ENCODE measurements at places on chromosomes 16 and 17.

- DNase-seq: no peak
These were observed 2.6 kb downstream of the HBM start for GRCh38 chr16:168424-168823.

- DNase-seq: no peak
These were observed 81.1 kb downstream of the CACNG1 start for GRCh38 chr17:67125417-67125816.

DNA sequence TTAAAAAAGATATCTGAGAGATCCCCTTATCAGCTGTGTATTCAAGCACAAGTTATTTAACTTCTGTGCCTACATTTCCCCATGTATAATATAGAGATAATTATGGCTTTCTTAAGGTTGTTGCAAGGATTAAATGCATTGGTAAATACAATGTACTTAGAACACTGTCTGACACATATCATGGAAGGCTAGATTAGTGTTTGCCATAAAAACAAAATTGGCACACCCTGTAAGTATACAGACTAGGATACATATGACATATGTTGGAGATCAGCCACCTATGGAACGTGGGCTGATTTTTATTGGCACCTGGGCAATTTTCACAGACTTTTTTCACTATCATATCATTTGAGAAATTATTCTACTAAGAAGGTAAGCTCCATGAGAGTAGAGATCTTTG, 2.2 kb downstream of the PMFBP1 start:
- no peak for DNase-seq

DNA sequence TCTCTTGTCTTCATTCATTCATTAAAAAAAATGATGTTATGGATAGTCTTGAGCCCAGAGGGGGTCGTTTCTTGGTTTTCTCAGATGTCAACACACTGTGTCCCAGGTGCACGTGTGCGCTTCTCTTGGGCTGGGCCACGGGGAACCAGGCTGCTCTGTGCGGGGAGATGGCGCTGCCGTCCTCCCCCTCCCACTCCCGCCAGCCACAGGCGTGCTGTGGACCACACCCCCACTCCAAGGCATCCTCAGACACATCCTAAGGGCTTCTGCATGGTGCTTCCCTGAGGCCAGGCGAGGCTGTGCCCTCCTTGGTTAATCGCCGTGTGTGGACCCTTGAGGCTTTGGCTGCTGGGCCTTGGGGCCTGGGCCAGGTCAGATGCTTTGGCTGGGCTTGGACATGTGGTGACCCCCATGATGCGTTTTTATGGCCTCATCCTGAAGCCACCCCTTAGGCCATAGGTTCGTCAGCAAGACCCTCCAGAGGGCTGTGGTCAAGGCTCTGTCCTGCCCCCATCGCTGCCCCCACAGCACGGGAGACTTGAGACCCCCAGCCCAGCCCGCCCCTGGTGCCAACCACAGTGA, 245.7 kb upstream of the CIBAR2 start:
- no peak for DNase-seq

DNA sequence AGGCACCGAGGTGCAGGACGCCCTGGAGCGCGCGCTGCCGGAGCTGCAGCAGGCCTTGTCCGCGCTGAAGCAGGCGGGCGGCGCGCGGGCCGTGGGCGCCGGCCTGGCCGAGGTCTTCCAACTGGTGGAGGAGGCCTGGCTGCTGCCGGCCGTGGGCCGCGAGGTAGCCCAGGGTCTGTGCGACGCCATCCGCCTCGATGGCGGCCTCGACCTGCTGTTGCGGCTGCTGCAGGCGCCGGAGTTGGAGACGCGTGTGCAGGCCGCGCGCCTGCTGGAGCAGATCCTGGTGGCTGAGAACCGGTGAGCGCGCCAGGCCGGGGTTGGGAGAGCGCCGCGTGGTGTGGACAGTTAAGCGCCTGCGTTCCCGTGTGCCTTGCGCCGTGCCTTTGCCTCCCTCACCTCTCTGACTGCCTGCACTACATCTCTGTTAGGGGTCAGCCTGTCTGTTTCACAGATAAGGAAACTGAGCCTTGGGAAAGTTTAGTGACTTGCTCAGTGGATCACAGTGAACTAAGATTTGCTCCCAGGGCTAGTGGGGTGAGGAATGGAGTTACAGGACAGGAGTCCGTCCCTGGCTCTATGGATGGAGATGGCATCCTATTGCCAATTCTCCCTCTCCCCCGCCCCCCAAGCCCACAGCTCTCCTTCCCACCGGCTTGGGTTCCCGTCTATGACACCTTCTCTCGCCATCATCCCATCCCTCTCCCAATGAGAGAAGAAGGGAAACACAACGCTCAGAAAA, 880 bp downstream of the SARM1 start:
- DNase-seq: no peak

DNA sequence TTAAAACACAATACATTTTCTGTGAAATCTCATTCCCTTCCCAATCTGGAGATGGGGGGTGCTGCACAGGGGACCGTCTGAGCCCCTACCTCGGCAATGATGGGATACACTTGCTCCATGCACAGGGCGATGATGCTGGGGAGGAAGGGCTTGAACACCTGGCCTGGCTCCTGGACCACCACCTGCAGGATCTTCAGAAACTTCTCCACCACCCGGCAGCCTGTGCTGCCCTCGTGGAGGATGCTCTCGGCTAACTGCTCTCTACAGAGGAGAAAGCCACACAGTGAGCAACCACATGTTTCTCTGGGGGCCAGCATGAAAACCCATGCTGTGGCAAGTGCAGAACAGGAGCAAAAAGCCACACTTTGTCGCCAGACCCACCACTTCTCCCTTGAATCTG, 42.4 kb upstream of the GSG1L start:
- DNase-seq: no peak

DNA sequence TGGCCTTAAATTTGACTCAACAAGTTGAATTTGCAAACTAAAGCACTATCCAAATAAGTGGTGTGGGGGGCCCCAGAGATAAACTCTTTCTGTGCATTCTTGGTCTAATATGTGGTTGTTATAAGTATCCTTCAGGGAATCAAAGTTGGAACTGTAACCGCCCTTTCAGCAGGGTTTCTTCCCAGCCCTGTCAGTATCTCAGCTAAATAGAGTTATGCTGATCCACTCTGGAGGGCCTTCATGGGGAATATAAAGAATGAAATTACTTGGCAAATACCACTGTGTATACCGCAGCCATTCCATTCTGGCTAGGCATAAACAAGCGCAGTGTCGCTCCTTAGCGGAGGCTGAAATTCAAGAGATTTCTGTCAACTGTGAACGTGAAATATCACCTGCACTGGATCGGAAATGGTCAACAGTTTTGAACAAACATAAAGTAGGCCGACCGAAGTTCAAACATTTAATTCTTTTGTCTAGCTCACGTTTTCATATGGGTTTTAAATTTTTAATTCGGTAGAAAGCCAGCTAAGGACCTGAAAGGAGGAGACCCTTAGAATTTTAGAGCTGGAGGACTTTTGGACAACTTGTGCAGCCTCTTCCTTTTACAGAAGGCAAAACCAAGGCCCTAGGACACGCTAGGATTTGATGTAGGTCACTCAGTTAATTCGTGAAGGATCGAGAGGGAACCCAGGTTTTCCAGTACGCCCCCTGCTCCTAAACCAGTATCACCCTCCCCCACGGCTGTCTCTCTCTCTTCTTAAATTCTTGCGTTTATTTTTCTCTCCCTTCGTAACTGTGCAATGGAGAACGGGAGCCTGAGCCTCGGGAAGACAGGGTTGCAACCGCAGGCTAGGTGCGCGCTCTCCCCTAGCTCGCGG, 74.7 kb downstream of the CHD9 start:
- DNase-seq: no peak

DNA sequence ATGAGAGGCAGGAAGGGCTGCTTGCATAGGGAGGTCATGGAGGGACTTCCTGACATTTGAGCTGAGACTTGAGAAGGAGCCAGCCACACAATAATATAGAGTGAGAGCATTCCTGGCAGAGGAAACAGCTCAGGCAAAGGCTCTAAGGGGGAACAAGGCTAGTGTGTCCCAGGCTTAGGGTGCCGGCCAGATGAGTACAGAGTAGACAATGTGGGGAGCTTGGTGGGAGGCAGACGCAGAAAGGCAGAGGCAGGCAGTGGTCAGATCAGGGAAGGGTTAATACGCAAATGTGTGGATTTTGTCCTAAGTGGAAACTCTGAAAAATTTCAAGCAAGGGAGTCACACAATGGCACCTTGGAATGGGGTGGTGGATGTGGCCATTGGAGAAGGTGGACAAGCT, 31.3 kb downstream of the CD300LB start:
- no peak for DNase-seq

GRCh38 chr17:44774271-44775135, 15.7 kb downstream of the ADAM11 start:
- peak; percentile 31 for DNase-seq

GRCh38 chr17:37134050-37134449, 185.3 kb downstream of the AATF start:
- no peak for DNase-seq

DNA sequence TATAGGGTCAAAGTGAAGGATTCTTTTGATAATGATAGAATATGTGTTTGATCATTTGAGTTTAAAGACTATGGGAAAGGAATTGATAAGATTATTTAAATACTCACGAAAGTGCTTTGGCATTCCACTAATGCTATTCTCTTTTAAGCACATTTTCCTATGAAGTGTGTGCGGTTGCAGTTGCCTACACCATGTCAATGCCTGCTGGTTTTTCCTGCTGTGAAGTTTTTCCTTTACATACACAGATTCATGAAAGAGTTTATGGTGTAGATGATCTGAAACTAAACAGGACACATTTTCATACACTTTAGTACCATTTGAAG, 78.7 kb downstream of the VMP1 start:
- no peak for DNase-seq

- DNase-seq: no peak
These were observed 34.4 kb downstream of the CPD start for GRCh38 chr17:30413109-30413508.

GRCh38 chr16:1075546-1075945, 3.0 kb downstream of the SSTR5 start:
- DNase-seq: no peak

DNA sequence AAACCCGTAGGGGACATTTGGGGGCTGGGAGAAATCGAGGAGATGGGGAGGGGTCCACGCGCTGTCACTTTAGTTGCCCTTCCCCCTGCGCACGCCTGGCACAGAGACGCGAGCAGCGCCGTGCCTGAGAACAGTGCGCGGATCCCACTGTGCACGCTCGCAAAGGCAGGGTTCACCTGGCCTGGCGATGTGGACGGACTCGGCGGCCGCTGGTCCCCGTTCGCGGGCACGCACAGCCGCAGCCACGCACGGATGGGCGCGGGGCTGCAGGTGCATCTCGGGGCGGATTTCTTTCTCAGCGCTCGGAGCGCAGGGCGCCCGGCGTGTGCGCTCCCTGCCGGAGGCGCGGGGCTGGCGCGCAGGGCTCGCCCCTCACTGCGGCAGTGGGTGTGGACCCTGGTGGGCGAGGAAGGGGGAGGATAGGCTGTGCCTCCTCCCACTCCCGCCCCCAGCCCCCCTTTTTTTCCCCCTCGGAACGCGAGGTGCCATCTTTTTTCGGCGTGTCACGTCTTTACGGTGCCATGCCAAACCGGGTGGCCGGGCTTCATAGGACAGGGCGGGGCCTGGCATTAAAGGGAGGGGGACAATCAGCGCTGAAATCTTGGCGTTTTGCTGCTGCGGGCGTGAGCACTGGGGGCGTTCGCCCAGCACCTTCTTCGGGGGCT, 1.1 kb downstream of the MAPT start:
- DNase-seq: no peak

- no peak for DNase-seq
These were observed 3.4 kb downstream of the MAP2K3 start for GRCh38 chr17:21287703-21288449.

Data from cerebellar nuclear complex (tissue), 1 donor.